ENCODE measurements at places on chromosomes 2 and 18.

- no peak for DNase-seq
Measured at GRCh38 chr2:150532879-150533278, 45.4 kb upstream of the RND3 start.

- DNase-seq = no peak
Measured at GRCh38 chr2:158686210-158686691, 108.9 kb upstream of the DAPL1 start.

- DNase-seq = no peak
Measured at GRCh38 chr2:160168878-160169277, 31.2 kb downstream of the ITGB6 start.

GRCh38 chr2:96485350-96485749 is 19.8 kb downstream of the NEURL3 start:
- no peak for DNase-seq

GRCh38 chr18:23213200-23213599 is 77.9 kb downstream of the CABLES1 start:
- DNase-seq = no peak

GRCh38 chr18:35190948-35191697 is 49.7 kb upstream of the ZNF397 start:
- DNase-seq = no peak

GRCh38 chr18:42268186-42268725 is 313.2 kb downstream of the PIK3C3 start:
- no peak for DNase-seq

GRCh38 chr2:219171231-219171651 is 1.4 kb upstream of the SLC23A3 start:
- DNase-seq = no peak

- DNase-seq = no peak
Measured at GRCh38 chr2:31332521-31332920, 82.0 kb downstream of the XDH start.

GRCh38 chr18:48777744-48778116 is 173.0 kb downstream of the SMAD7 start:
- DNase-seq = no peak

GRCh38 chr2:16389611-16390010 is 276.0 kb downstream of the CYRIA start:
- no peak for DNase-seq

DNA sequence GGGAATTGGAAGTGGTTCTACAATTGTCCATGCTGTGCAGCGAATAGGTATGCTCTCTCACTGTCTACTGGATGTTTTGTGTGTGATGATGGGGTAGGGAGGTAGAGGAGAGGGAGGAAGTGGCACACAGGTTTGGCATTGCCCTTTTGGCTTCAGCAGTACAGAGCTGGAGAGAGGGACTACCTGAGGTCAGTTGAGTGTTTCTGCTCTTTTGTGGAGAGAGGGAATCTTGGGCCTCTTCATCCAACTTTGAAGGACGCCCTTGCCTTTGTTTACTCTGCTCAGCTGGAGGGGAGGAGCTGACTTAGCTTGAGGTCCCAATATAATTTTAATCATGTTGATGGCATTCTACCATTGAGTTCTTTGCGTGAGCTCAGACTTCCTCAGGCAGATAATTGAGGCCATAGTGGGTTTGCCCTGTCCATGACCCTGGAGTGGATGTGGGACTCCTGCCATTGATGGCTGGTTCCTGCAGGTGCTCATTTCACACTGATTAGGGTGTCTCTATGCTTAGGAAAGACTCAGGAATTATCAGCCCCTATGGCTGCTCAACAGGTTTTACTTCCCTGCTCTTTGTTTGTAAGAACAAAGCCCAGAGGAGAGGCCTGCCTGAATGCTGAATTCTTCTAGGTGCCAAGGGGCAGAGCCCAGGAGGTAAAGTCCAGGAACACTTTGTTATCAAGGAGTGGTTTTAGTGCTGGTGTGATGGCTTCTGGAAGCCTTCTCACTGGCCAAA is 7.2 kb downstream of the RPIA start:
- no peak for DNase-seq

- no peak for DNase-seq
Measured at GRCh38 chr2:104528101-104528500, 325.8 kb upstream of the POU3F3 start.

DNA sequence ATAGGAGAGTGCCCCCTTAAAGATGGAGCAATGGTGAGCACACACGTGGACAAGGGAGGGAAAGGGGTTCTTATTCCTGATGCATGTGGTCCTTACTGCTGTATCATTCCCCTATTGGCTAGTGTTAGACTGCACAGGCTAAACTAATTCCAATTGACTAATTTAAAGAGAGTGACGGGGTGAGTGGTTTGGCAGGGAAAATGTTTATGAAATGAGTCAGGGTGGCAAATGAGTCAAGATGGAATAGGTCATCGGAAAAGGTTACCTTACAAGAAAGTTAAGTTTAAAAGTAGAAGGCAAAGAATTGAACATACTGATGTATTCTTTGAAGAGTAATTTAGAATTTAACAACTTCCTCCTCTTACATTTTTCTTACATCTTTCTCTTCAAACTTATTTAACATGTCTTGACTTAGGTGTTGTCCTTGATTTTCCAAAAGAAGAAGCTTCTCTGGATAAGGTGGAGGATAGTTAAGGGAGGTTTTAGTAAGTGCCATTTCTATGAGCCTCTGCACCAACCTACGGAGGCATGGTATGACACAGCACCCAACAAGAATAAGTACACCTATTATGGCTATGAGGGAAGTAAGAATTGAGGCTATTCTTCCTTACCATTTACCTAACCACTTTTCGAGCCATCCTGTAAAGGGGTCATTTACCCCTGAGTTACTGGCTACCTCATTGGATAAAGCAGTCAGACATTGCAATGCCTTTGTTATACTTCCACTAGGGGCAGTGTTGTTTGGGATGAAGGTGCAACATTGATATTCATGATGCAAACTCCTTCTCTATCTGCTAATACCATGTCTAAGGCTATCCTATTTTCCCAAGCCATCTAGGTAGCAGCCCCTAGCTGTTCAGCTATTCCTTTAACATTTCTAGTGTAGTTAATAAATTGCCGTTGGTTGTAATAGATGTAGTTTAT is 1345.8 kb upstream of the LRRTM1 start:
- no peak for DNase-seq

DNA sequence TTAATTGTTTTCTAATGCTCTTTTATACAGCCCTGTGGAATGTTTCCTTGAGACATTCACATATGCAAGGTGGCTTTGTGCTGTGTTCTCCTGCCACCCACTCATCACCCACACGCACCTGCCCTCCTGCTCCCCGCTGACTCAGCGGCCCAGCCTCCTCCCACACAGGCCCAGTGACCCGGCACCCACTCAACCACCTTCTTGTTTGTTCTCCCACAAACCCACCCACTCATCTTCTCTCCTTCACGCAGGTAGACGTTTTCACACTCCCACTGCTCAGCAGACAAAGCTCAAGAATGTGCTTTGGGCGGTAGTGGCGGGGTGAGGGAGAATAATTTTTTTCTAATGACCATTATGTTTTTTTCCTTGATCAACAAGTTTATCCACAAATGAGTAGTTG is 28.6 kb upstream of the NEMP2 start:
- no peak for DNase-seq

GRCh38 chr2:197604117-197604860 is 71.1 kb downstream of the RFTN2 start:
- no peak for DNase-seq

DNA sequence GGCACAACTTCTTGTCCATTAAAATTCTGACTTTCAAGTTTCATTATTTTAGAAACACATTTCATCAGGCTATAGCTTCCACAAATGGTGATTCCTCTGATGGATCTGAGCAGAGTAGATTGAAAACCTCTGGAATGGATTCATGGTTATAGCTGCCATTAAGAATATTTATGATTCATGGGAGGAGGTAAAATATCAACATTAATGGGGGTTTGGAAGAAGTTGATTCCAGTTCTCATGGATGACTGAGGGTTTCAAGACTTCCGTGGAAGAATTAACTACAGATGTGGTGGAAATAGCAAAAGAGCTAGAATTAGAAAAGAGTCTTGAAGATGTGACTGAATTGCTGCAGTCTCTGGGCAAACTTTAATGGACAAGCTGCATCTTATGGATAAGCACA is 797.4 kb downstream of the SUCLG1 start:
- no peak for DNase-seq

- DNase-seq = no peak
Measured at GRCh38 chr2:222955008-222955407, 94.2 kb downstream of the ACSL3 start.

- DNase-seq = no peak
Measured at GRCh38 chr2:148161909-148162435, 141.1 kb downstream of the MBD5 start.

- no peak for DNase-seq
Measured at GRCh38 chr2:236945431-236946016, 140.2 kb upstream of the COPS8 start.

DNA sequence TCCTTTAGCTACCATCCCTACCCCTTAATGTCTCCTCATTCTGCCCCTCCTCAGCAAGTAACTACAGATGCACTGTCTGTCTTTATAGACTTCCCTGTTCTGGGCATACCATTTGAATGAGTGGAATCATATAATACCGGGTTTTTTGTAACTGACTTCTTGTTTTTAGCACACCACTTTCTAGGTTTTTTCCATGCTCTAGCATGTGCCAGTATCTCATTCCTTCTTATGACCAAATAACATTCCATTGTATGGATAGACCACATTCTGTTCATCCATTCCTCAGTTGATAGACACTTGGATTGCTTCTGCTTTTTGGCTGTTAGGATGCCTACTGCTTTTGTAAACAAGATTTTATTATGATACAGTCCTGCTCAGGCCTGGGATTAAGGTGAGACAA is 154.7 kb downstream of the TSN start:
- DNase-seq = no peak

- no peak for DNase-seq
Measured at GRCh38 chr18:35514283-35514682, 16.5 kb upstream of the INO80C start.

DNA sequence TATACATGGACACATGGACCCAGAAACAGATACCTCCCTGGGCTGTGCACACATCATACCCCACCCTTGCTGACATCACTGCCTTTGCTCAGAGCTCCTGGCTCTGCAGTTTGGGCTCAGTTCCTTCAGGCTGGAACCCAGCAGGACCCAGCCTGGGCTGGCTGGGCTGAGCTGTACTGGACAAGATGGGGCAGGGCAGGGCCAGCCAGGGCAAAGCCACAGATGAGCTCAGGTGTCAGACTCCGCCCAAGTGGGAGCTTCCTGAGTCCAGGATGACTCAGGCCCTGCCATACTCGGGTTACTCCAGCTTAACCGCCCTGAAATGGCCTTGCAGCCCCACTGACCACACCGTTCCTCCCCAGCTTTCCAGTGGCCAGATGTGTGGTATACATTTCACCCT is 284.9 kb downstream of the OSR1 start:
- no peak for DNase-seq

GRCh38 chr2:235921508-235922191 is 246.5 kb downstream of the GBX2 start:
- DNase-seq = no peak

DNA sequence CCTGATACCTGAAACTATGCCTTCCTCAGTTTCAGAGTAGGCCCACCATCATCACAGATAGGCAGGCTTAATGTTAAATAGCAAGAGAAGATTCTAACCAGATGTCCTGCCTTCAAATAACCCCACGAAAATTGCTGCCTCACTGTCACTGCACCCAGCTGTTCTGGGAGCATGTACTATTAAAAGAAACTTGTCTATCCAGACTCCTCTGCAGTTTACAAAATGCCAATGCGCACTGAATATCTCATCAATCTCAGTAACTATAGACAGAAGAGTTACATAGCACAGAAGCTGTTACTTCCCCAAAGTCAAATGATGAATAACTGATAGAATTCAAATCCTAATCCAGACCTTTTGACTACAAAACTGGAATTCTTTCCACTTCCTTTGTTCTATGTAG is 43.9 kb downstream of the WDR75 start:
- no peak for DNase-seq

GRCh38 chr18:72692595-72692994 is 148.5 kb upstream of the CBLN2 start:
- DNase-seq = no peak

DNA sequence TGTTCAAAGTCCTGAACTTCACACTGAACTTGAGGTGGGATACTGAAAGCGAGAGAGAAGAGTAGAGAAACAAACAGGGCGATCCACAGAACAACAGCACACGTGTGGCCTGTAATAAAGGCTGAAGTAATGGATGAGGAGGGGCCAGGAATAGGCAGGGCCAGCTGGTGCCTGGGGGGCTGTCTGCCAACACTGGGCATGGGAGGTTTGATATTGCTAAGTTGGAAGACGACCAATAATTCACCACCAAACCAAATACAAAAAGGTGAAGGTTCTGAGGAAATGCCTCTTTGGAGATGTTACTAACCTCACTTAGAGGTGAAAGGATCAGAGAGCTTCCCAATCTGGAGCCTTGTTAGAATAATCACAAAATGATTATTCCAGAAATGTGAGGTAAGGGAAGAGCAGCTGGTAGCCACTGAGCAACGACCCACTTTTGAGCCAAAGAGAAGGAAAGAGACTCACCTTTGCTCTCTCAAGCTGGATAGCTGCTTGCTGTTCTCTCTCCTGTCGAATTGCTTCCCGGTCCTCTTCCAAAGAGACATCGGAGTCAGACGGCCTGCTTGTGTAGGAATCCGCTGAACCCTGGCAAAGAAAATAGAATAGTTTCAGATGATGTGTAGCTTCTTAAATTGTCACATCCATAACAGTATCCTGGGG is 54.7 kb upstream of the ARL5A start:
- no peak for DNase-seq

- no peak for DNase-seq
Measured at GRCh38 chr18:53756610-53756972, 467.9 kb downstream of the MBD2 start.

DNA sequence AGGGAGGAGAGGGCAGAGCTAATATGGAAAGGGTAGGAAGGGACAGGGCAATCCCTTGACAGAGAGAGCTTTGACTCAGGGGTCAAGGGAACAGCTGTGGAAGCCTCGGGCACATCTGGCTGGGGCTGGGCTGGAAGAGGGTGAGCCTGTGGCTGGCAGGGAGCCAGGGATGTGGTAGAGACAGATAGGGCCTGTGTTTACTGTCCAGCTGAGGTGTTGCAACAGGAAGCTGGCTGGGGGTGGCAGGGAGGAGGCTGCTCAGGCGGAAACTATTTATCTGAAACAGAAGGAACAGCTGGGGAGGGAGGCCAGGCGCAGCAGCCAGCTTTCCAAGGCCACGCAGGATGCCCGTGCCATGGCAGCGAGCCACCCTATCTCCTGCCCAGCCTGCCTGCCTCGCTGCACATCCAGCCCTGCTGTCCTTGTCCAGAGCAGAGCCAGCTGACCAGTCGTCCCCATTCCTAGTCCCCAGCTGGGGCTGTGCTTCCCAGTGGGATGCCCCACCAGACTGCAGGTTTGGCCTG is 264.7 kb downstream of the CYP26B1 start:
- DNase-seq = no peak

DNA sequence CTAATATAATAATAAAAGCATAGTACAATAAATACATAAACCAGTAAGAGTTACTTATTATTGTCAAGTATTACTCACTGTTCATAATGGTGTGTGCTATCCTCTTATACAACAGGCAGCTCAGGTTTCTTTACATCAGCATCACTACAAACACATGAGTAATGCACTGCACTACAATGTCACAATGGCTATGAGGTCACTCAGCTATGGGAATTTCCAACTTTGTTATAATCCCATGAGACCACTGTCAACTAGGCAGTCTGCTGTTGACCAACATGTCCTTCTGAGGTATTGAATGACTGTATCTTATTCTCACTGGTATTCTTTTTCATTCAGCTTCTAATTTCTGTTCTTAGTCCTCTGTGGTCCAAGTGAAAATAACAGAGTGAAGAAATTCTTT is 250.4 kb upstream of the DSEL start:
- no peak for DNase-seq

GRCh38 chr2:134776836-134777235 is 58.0 kb upstream of the TMEM163 start:
- DNase-seq = no peak
